ENCODE measurements at places on chromosomes 2 and 18.

- ATAC-seq = no peak
Observed at GRCh38 chr2:70328921-70329561, 27.2 kb upstream of the FAM136A start.

DNA sequence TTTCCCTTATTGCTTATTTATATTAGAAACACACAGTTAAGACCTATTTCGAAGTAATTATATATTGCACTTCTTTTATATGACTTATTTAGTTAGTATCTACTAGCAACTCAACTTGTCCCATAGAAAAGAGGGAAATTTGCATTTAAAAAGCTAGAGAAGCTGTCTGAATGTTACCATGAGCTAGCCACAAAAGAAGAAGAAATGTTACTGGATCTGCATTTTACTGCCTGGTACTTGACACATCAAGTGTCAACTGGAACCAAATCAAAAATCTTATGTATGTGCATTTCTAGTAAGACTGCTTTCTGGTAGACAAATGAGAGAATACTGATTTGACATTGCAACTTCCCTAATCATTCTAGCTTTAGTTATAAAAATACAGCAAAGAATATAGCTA is 424.6 kb upstream of the VRK2 start:
- no peak for ATAC-seq

DNA sequence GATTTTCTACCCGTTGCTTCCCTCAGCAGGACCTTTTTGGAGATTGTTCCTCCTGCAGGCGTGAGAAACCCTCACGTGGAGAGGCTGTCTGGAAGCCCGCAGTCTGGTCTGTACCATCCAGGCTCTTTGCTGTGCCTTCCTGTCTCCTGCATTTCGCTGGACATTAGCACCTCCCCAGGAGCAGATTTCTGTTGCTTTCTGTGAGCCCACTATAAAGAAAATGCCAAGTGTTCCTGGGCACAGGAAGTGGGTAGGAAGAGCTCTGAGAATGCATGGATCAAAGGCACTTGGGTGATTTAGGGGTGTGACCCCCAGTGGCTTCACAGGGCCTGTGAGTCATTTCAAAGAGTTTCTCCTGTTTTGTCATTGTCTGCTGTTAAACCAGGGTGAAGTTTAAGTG is 27.3 kb downstream of the SPTBN1 start:
- peak; percentile 57 for ATAC-seq

DNA sequence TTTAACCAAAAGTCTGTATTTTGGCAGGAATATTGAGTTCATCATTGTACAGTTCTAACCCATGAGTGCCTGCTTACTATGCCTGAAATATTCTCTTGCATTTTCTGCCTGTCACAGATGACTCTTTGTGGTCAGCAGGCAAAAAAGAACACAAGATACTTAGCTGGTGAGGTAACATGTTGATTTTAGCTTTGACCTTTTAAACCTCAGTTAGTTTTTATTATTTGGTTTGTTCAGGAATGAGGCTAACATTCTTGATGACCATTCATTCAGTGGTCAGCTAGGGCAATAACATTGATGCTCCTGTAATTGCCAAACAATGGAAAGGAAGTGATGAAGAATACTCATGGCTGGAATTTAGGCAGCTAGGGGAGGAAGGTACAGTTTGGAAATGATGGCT is 491.2 kb downstream of the PIK3C3 start:
- no peak for ATAC-seq

DNA sequence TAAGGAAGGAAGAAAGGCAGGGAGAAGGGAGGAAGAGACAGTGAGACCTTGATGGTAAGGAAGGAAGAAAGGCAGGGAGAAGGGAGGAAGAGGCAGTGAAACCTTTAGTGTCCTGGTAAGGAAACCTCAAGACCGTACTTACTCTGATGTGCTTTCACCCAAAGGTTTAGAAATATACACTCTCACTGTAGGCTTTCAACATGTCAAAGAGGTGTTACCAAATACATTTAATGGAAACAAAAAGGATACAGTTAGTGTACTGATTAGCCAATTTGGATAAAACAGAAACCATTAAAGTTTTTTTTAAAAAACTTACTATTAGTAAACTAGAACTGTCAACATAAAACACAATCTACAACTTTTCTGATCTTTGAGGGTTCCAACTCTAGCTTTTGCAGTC is 7.1 kb downstream of the FBXO15 start:
- ATAC-seq = no peak

GRCh38 chr2:61534926-61535325 is 3.2 kb downstream of the XPO1 start:
- ATAC-seq = no peak

Data from SK-N-SH treated with all-trans-retinoic acid at 6 μM for 48 hours (cell line).